Esophagus squamous epithelium (tissue), 5 donors: ENCODE measurements at places on chromosomes 11 and 22. TPM values are rescaled to one million over a fixed set of nuclear protein-coding genes. Genes with fewer than 3 reads are reported as not detected.

MYOD1 gene
- total RNA-seq: not detected

CLMP gene
- total RNA-seq: 20.7 TPM

PRR5L gene
- total RNA-seq: 1.4 TPM

BTBD18 gene
- not detected for total RNA-seq

NAV2 gene
- 12.5 TPM for total RNA-seq

ANO5 gene
- total RNA-seq: 0.04 TPM

SULT4A1 gene
- not detected for total RNA-seq

FLRT1 gene
- total RNA-seq: 0.06 TPM

GRCh38 chr11:86179646-86180064 lies 64.9 kb upstream of the EED start:
- no peak for DNase-seq

GRCh38 chr11:117877120-117877784 lies 794 bp upstream of the FXYD6 start:
- no peak for DNase-seq

DNA sequence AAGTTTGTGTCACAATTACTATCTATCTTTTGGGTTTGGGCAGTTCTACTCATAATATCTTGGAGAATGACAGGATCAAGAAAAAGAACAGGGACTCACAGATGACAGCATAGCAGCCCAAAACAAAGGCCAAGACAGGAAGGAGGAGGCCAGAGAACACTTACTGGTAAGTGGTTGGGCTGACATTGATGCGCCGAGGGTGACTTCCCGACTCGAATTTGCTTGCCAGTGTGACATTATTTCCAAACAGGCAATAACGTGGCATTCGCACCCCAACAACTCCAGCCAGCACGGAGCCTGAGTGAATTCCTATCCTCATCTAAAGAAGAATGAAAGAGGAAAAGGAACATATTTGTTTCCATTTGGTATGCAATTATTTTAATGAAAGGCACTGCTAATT lies 309.9 kb downstream of the GUCY1A2 start:
- no peak for DNase-seq

DNA sequence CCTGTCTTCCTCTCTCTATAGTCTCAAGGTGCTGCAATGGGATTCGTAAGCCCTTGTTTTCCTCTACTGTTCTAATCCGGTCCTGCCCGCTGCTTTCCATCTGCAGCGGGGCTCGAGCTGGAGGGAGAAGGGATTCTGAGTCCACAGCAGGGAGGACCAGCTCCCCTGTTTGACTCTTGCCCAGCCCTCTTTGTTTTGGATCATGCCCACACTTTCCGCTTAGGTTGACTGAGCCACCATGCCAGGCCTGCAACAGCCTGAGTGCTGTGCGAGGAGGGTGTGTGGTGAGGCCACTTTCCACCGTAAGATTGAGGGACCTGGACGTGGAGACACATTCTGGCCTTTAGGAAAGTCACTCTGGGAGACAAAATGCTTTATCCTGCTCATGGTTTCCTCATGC lies 58.3 kb downstream of the CEP164 start:
- no peak for DNase-seq

DNA sequence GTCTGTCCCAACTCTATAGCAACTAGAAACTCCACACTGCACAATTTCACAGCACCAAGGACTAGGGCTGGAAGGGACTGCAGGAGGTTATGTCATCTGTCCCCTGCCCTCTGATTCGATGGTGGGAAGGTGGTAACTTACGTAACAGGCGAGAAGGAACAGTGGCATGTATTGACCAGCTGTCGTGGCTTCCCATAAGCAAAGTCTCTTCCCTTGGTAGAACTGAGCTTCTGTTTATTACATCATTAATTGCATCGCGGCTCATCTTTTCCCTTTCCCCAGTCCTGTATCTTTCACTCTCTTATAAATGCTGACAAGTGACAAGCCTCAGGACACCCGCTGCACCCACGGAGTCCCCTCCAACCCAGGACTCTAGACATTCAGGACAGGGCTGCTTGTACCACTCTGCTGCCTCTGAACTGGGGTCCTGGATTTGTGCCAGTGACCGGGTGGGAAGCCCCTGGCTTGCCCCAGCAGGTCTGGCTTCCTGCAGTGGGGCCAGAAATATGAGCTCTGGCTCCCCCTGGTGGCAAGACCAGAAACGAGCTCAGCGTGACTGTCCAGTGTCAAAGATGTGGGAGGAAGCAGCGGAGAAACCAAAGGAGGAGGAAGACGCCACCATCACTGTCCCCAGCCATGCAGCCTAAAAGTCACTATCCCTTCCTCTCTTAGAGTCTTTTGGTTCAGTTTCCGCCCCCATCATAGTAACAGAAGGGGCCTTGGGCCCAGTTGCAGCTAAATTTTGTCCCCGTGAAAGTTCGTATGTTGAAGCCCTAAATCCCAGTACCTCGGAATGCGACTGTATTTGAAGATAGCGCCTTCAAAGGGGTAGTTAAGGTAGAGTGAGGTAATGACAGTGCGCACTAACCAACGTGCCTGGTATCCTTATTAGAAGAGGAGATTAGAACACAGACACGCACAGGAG lies 84.5 kb downstream of the ISX start:
- no peak for DNase-seq

DNA sequence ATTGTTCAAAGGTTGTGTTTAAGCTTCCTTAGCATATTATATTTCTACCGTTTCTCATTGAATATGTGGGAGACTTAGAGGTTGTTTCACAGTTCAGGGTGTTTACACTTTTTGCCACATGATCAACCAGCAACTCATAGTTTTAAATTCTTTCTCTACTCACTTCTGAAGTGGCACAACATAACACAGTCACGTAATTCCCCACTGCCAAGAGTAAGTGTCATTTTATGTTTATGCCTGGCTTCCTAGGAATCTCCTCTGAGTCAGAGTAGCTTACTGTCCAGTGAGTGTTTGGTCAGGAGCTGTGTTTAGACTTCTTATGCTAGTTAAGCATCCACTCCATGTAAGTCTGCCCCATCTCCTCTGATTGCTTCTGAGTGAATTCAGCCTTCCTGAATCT lies 520.8 kb upstream of the KIRREL3 start:
- no peak for DNase-seq

GRCh38 chr11:65524014-65524740 lies 706 bp upstream of the SCYL1 start:
- DNase-seq: no peak

DNA sequence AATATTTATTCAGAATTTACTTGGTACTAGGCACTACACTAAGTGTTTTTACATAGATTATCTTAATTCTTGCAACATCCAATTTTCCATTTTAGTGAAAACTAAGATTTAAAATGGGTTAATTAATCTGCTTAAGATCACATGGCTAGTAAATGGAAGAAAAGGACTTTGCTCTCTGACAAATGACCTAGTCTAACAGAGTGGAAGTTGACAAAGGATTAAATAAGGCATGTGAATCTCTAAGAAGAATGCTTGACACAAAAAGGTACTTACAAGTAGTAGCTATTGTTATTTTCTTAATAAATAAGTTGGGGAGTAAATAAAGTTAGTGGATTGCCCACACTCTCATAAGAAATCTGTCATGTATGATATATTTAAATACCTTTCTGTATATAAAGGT lies 584.8 kb downstream of the DLG2 start:
- DNase-seq: no peak

GRCh38 chr11:74262725-74263124 lies 48.7 kb downstream of the P4HA3 start:
- no peak for DNase-seq

DNA sequence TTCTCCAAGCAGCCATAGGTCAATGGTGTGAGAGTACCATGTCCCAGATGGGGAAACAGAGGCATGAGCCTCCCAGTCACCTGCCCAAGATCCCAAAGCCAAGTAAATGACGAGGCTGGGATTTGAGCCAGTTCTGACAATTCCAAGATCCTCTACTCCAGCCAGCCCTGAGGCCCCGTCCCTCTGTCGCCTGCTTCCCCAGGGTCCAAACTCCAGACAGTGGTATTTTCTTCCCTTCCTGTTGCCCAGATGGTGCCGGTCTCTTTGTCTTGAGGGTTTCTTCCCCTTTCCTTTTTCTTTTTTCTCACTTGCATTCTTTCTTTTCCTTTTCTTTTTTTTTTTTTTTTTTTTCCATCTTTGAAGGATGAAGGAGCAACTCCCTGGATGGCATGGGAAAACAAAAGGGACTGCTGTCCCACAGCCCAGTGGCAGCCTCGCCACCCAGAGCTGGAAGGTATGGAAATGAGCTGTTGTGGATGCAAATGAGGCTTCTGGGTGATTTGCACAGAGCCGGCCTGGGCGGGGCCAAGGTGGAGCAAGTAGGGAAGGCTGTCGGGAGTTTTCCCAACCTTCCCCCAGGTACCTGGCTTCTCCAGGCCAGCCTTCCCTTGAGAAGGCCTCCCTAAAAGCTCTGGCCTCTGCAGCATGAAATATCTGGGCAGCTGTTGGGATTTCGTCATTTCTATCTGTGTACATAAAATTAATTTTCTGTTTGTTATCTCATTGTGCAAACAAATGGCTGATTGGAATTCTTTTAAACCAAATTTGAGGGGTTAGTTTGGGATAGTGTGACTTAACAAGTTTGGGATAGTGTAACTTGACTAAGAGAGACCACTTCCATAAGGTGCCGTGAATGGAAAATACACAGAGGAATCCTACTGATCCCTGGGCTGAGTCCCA lies 146.8 kb downstream of the MN1 start:
- no peak for DNase-seq

GRCh38 chr22:38030311-38031133 lies 26.7 kb upstream of the PICK1 start:
- DNase-seq: no peak

- DNase-seq: no peak
Observed at GRCh38 chr11:14764579-14765527, 121.2 kb downstream of the PDE3B start.

- DNase-seq: no peak
Observed at GRCh38 chr11:68202165-68202564, 10.9 kb downstream of the KMT5B start.

- no peak for DNase-seq
Observed at GRCh38 chr11:45920531-45921477, 1.7 kb upstream of the LARGE2 start.

GRCh38 chr11:112615891-112616290 lies 345.3 kb upstream of the NCAM1 start:
- DNase-seq: no peak

GRCh38 chr22:28146401-28147314 lies 227.6 kb upstream of the PITPNB start:
- no peak for DNase-seq

GRCh38 chr11:86249307-86250098 lies 5.0 kb downstream of the EED start:
- no peak for DNase-seq

DNA sequence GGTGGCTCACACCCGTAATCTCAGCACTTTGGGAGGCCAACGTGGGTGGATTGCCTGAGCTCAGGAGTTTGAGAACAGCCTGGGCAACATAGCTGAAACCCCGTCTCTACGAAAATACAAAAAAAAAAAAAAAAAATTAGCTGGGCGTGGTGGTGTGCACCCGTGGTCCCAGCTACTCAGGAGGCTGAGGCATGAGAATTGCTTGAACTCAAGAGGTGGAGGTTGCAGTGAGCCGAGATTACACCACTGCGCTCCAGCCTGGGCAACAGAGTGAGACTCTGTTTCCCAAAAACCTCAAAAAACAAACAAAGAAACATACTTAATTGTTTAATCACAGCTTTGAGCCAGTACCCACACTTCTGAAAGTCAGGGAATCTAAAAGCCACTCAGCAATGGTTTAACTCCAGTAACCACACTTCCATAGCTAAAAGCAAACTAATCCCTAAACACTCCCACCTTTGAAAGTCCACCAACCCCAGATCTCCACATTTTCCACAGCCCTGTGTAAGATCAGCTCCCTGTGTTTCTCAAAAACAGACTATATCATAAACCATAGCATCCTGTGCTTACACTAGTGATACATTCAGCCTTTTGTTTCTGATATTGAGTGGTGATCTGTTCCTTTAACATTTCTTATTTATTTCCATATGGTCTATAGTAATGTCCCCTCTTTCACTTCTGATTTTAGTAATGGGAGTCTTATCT lies 4.9 kb upstream of the OR2AT4 start:
- DNase-seq: no peak

DNA sequence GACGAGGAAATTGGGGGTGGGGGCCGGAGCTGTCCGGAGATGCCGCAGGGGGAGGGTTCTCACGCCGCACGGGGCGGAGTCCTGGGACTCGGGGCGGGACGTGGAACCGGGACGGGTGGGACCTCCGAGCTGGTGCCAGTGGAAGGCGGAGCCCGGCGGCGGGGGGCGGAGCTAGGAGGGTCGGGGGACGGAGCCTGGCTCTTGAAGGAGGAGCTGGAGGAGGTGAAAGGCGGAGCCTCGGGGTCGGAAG lies 271 bp downstream of the FKBP2 start:
- DNase-seq: peak; percentile 96

GRCh38 chr11:3195251-3196160 lies 23.1 kb downstream of the MRGPRG start:
- no peak for DNase-seq

DNA sequence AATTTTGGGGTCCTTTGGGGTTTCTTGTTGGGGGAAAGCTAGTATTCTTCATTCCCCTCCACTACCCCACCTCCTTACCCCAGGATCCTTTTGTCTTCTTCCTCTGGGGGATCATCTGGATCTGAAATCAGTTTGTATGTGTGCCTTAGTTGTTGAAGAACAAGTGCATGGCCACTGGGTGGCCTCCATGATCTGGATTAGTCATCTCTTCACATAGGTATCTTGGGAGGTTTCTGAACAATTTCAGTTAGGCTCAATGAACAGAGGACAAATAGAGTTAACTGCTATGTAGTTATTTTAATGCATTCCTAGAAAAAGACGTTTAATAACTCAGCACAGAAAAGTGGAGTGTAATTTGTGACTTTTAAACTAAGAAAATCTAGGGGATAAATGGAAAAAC lies 7.1 kb upstream of the VWA5A start:
- DNase-seq: no peak

DNA sequence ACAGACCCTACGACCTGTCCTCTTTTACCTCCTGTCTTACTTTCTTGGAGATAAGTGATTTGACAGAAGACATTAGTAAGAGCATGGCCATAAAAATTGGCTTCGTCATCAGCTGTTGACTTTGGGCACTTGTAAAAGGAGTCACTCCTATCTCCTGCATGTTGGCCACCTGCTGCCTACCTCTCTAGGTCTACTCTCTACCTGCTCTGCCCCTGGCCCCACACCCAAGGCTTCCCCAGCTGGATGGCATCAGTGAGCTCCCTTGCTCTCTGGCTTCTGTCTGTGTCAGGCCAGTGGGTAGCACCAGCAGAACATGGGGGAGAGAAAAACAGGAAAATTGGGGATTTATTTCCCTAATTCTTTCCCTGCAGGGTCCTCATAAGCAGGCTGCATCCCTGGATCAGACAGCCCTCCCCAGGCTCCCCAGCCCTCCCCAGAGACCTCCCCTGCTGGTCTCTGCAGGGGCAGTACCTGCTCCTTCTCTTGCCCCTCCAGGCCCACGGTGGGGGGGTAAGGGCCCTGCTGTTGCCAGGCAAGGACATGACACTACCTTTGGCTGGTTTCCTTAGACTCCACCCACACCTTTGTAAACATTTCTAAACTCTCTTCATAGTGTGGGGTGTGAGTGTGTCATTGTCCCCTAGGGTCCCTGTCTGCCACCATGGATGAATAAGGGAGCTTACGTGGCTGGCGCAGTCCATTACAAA lies 157.0 kb upstream of the NECTIN1 start:
- no peak for DNase-seq
